ENCODE measurements at places on chromosomes 6 and 20. TPM values are rescaled to one million over a fixed set of nuclear protein-coding genes. Genes with fewer than 3 reads are reported as not detected.

DNA sequence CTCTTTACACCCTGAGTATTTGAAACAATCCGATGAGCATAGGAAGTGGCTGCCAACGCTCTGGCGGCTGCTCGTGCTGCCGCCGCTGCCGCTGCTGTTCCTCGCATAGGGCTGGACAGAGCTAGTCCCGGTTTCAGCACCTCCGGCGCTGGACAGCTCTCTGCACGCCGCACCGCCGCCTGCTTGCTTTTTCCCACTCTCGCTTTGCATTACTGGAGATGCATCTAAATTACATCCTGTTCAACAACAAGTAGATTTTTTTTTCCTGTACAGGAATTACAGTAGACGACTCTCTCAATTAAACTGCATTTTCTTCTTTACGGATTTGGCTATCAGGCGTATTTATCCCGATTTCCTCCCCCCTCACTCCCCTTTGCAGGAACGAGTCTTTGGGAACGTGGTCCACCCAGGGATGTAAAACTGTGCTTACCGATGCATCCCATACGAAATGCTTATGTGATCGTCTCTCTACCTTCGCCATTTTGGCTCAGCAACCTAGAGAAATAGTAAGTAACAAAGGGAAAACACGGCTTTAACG, 563.8 kb downstream of the LMBRD1 start:
- no peak for DNase-seq

DNA sequence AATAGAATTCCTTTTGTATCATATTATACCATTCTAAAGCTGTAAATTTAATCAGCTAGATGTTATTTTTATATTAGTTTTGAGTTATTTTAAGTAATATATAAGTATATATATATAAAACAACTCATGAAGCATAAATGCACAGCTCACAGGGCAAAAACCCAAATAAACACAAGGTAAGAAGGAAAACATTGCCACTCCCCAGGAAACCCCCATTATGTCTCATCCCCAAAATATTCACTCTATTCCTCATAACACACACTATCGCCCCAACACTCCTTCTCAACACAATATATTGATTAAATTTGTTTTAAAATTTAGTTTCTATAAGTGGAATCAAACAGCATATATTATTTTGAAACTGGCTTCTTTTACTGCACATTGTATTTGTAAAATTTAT, 98.6 kb upstream of the FAM83B start:
- no peak for DNase-seq

DNA sequence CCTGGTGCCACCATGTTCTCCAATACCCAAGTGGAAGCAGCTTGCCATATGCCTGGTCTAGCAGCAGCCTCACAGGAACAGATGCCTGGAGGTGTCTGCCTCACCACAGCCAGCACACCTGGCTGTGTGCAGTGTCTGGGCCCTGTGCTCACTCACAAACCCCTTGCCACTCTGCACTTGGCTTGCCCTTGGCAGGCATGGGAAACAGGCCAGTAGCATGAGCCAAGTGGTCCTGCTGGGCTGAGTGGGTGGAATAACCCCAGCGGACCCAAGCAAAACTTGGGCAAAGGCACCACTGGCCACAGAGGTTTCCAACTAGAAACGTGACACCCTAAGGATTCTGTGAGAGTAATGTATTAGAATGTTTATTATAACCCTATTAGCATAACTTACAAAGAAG, 600.5 kb upstream of the GJE1 start:
- DNase-seq = no peak

DNA sequence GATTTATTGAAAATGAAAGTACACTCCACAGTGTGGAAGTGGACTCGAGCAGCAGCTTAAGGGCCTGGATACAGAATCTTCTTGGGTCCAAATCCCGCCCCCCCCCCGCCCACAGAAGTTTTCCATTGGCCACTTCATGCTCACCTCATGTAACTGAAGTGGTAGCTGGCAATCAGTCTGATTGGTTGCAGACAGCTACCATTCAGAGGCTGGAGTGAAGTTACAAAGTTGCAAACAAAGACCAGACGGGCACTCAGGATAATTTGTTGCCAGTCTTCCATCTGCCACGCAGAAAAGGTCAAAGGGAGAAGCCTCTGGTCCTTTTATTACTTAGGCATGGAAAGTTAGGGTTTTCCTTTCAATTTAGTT, 25.8 kb upstream of the FABP7 start:
- DNase-seq = no peak

DNA sequence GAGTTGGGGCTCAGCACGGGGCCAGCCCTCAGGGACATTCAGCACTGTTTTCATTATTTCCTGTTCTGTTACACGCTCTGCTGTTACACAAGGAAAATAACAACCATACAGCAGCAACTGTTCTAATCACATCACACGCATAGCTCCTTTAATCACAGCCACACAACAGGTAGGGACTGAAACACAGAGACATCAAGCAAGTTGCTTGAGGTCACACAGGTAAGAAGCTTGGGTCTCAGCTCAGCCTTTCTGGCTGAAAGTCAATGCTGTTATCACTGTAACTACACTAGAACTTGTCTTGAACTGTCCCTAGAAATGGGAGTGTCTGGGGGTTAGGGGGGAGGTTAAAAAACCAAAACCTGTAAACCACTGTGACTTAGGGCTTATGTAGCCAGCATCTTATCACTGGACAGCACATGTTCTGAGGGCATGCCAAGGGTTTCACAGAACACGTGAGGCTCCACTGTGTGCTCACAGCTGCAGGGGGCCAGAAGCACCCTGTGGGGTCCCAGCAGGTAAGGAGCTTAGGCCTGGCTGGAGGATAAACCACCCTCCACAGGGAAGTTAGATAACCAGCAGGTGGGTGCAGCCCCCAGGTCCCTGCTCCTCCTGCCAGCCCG, 146.0 kb downstream of the EYA2 start:
- DNase-seq = no peak

DNA sequence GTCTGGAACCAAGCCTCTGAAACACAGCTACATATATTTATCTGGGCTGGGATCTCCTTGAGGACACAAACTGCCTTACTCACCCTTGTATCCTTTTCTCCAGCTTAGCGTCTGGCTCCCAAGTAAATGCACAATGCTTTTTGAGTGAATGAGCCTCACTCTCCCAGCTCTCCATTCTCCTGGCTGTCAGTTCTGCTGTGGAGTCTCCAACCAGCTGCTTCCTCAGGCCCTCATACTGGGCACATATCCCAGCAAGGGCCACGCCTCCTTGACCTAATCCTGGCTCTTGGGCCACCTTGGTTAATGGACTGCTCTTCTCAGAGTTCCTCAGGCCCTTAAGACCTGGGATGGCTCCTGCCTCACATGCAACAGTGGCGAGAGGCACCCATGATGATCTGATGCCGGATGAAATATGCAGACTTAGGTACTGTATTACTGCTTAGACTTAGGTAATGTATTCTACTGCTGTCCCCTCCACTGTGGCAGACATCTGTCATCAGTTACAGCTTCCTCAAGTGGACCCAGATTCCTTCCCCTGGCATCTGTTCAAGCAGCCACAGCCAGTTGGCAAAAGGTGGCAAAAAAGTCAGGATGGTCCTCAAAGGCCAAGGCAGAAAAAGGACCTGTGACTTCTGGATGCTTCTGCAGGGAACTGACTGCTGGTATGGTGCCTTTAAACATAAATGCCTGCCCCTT, 16.5 kb downstream of the SNHG17 start:
- DNase-seq = no peak

- no peak for DNase-seq
These were observed 28.2 kb upstream of the PLAGL1 start for GRCh38 chr6:144036064-144036834.

DNA sequence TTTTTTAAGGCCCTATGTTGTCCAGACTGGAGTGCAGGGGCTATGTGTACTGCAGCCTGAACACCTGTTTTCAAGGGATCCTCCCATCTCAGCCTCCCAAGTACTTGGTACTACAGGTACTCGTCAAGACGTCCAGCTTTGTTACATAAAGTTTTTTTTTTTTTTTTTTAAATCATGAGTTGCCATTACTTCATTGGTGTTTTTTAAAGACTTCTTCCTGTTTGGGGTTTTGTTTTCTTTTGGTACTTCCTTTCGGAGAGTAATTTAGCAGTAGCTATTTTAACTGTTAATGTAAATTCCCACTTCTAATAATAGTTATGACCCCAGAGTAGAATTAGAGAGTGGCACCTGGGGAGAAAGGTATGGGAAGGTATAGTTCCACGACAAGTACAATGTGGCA, 10.5 kb downstream of the ZNFX1 start:
- DNase-seq = no peak

DNA sequence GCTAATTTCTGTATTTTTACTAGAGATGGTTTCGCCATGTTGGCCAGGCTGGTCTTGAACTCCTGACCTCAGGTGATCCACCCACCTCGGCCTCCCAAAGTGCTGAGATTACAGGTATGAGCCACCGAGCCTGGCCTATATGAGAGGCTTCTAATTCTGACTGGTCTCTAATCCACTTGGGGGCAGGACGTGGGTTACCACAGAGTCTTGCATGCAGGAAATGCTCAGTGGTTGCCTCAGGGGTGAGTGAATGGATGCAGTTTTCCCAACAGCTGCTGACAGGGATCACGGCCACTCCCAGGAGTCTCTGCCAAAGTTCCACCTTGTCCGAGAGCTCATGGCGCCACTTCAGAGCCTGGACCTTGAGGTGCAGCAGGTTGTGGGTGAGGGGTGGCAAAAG, 6.4 kb upstream of the FANCE start:
- no peak for DNase-seq

Gene VSX1
- not detected for polyA plus RNA-seq

Gene TMEM151B
- not detected for polyA plus RNA-seq

Gene FILIP1
- not detected for polyA plus RNA-seq

Gene LRRN4
- polyA plus RNA-seq = 0.11 TPM

Gene ZC3H12D
- polyA plus RNA-seq = 9.2 TPM

Gene RAET1E
- polyA plus RNA-seq = not detected
